ENCODE measurements at places on chromosomes 6 and 20. TPM values are rescaled to one million over a fixed set of nuclear protein-coding genes. Genes with fewer than 3 reads are reported as not detected.

Gene RRBP1
- total RNA-seq: 46.7 TPM

- DNase-seq: no peak
Measured at GRCh38 chr6:74356391-74356790, 660.4 kb downstream of the CD109 start.

DNA sequence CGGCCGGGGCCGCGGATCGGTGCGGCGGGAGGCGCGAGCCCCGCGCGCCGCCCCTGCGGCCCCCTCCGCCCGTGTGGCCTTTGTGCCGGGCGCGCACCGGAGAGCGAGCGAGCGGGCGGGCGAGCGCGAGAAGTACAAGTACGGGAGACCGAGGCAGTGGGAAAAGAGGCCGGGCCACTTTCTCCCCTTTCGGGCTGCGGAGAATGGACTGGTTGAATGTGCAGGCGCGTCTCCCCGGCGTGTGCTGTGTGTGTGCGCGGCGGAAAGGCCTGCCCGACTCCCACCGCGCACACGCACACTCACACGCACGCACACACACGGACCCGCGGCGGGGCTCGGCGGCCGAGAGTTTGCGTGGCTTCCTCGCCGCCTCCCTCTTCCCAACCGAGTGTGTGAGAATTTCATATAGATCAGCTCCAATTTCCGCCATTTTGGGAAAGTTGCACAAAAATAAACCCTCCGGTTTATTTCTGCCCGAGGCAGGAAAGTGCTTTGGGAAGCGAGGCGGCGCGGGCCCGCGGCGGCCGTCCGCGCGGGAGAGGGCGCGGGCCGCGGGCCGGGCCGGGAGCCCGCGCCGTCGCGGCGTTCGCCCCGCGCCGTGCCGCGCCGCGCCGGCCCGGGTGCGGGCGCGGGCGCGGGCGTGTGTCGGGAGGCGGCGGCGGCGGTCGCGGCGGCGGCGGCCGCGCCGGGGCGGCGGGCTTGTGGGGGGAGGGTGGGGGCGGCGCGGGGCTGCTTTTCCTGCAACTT is 1.1 kb downstream of the L3MBTL3 start:
- DNase-seq: no peak

Gene GRM1
- 8.5 TPM for total RNA-seq

DNA sequence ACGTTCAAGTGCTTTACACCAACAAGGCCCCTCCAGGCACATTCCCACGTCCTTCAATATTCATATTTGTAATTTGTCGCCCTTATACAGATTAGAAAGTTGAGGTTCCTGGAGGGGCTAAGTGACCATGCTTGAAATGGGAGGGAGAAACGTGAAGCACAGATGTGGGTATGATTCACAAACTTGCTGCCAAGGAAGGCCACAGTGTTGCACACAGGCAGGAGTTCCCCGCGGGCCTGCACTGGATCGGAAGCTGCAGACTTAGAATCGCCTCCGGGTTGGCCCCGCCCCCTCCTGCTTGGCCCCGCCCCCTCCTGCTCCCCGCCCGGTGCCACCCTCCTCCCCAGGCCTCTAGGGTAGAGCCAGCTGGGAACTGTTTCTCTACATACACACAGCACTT is 58.2 kb upstream of the QKI start:
- DNase-seq: no peak

DNA sequence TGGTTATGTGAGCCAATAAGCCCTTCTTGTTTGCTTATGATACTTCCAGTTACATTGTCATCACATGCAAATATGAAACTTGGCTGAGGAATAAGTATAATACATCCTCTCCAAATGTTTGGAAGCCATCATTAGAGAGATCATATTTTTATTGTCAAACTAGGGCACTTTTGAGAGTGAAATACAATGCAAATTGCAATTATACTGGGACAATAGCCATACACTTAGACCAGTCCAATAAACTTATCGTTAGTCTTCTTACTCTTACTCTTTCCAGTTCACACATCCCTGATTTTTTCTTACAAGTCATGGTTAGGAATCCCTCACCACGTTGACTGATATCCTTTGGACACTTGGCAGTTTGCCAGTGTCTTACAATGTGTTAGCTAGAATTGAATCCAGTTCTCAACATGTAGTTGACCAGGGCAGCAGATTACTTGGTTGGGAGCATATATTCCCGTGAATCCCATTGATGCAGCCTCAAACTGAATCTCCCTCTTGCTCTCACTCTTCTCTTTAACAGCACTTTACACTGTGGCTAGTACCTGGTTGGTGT is 519.7 kb upstream of the ID4 start:
- no peak for DNase-seq

DNA sequence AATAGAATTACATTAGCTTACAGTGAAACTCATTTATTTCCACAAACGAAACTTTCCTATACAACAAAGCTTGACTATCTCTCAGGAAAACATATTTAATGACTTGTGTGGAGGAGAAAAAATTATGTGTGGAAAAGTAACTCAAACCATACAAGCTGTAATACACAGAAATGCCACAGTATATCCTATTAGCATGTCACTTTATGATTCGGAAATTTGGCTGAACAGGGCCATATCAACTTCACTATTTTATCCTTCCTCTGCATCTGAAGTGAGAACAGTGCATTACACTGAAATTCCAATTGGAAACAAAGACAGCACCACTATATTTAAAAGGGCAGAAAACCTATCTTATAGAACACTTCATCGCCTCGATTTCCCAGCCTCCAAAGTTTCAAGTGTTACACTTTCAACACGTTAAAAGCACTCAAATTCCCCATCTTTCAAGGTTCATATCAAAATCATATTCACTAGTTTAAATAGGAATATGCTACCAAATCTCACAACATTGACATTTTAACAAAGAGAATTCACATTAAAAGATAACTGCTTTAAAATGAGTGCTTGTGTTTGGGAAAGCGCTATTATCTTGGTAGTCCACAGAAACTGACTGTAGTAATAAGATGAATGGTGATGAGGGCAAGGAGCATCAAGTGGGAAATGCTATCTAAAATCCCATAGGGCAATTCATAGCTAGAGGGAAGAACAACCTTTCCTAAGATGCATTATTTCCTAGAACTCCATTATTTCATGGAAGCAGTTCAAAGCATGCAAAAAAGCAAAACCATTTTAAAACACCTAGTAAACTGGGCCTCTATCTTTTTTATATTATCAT is 1.8 kb downstream of the REV3L start:
- no peak for DNase-seq

DNA sequence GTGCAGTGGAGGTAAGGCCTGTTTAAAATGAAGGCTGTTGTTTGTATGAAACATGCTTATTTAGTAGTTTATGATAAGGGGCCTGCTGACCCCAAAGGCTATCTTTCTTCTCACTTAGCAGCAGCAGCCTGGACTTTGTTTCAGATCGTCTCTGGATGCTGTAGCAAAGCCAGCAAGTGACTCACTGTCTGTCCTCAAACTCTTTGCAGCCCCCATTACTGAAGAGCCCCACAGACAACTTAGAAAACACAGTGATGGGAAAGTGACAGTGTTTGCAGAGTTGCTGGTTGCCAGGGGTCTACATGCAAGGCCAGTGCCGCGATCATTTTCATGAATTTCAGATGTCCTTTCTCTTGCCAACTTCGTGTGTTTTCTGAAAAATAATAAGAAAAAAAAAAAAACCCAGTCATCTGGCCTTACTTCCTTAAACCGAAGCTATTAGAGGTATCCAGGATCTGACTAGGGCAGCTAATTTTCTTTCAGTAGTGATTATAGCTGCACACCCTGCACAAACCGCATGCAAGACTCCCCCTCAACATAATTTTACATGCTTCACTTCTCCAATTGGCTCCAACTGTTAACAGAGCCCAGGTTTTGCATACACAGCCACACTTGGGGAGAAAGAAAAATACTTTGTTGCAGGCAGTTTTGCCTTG is 11.6 kb upstream of the F13A1 start:
- no peak for DNase-seq

DNA sequence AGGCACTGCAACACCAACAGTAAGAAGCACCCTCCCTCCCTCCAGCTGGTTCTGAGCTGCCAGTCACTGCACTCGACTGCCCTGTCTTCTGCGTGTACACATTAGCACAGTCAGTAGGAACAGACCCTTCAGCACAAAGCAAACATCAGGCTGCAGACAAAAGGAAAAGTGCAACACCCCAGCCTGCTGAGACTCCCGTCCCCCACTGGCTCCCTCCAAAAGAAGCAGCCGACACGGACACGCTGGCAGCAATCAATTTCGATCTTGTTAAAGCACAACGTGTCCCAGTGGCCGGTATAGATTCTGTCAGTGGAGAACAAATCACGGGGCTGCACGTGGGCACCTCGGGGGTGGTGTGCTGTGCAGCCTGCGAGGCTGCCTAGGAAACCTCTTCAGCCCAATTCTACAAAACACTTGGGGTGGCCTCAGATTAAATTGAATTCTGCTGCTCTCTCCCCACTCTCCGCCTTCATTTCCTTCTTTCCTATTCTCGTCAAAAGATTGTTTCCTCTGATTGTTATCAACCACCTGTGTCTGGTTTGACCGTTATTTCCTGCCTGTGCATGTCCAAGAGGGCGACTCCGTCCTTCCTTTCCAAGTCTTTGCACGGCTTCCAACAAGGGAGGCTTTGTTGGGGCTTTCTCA is 38.7 kb downstream of the TRAF3IP2 start:
- DNase-seq: no peak

DNA sequence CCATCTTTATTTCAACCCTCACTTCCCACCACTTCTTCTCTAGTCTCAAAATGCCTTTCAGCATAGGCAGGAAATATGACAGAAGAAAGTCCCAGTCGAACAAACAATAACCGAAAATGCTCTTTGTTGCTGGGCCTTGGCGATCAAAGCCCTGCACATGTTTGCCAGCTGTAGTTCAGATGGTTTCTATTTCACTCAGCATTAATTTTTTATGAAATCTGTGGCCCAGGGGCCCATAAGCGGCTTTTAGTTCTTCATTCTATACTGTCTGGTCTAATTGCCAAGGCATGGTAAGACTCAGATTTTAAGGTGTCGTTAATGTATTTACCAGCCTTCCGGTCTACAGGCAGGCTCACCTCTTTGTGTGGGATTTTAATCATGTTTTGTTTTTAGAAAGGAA is 10.9 kb upstream of the F13A1 start:
- no peak for DNase-seq

Gene NKX2-2
- 0.11 TPM for total RNA-seq

DNA sequence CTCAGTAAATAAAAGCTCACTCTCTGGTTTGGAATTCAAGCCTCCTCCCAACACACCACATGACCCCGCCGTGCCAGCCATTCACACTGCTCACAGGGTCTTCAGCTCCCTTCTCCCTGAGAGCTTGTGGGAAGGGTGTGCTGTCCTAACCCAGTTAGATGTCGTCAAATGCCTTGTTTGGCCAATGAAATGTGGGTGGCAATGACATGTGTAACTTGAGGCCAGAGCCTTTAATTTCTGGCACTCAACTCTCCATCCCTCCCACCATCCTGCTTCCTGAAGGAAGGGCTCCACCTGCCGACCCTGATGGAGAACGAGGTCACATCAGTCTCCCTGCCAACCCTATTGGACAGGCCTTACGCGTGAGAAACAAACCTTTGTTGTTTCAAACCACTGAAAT is 224.5 kb upstream of the AGPAT4 start:
- DNase-seq: no peak

- no peak for DNase-seq
Measured at GRCh38 chr20:33983371-33983770, 10.3 kb upstream of the RALY start.

DNA sequence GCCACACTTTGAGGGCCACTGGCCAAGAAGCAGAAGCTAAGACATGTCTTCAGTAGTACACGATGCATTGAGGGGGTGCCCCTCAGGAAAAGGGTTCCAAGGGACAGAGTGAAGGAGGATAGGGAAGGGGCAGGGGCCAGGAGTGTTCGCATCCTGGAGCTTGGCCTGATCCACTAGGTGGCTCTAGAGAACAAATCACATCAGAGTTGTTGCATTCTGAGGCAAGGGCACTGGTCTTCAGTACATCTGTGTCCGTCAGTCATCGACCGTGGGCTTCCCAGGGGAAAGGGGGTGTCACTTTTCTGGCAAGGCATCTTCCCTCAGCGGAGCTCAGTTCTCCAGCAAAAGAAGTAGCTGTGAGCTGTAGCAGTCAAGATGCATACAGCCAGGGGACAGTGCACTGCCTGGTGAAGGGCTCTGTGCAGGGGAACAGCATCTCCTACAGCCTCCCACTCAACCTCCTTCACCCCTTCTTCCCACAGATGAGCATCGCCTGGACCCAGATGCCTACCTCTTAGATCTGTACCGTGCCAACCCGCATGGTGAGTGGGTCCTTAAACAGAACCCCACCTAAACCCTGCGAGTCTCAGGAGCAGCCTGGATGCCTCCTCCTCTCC is 47.8 kb downstream of the ARHGAP40 start:
- no peak for DNase-seq

DNA sequence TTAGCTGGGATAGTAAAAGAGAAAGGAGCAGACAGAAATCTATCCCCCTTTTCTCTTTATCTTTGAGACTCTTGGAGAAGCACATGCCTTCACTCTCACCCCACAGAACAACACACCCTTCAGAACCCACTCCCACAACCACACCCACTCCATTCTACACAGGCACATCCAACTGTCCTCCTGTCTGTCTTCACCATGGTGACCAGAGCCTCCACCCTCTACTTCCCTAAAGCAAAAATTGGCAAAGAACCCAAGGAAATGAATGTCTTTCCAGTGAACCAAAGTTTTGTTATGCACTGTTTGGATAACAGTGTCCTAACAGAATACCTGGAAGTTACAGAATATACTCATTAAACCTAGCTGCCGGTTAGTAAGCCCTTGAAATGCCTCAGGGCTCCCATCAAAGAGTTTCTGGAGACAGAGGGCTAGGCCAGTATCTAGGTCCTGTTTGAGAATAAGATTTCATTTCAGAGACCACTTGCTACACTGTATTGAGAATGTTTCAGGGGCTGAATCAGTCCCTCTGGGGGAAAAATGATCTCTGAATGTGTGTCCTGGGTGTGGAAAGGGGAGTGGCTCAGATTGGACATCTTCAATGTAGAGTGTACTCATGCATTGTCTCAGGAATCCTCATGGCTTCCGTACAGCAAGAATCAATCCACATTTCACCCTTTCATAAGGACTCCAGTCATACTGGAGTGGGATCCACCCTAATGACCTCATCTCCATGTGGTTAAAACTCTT is 101.1 kb downstream of the LY86 start:
- DNase-seq: no peak

Gene IRAK1BP1
- 2.1 TPM for total RNA-seq

Measured in cardiac septum (tissue), 1 donor.